ENCODE measurements at places on chromosomes 2 and 18.

GRCh38 chr2:213187833-213188532 is 36.6 kb upstream of the IKZF2 start:
- no peak for DNase-seq

DNA sequence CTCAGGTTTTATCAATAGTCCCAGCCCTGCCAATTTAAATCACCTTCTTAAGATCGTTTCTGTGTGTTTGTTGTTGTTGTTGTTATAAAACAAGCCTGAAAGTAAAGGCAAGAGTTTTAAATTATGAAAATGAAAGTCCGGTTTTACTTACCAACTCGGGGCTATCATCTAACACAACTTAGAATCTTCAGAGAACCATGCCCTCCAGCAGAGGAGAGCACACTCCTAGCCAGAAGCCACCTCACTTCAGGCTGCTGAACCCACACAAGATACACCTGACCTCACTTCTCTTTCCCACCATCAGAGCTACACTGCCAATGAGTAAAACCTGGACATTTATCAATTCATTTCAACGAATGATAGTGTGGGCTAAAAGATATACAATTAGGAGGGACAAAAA is 335.2 kb downstream of the IRS1 start:
- DNase-seq, result no peak

- DNase-seq, result no peak
Measured at GRCh38 chr2:18345848-18346247, 214.6 kb downstream of the RDH14 start.

- DNase-seq, result peak; percentile 1
Measured at GRCh38 chr2:11829947-11830707, 83.7 kb downstream of the LPIN1 start.

GRCh38 chr2:208033701-208034502 is 8.6 kb upstream of the PLEKHM3 start:
- DNase-seq, result no peak

DNA sequence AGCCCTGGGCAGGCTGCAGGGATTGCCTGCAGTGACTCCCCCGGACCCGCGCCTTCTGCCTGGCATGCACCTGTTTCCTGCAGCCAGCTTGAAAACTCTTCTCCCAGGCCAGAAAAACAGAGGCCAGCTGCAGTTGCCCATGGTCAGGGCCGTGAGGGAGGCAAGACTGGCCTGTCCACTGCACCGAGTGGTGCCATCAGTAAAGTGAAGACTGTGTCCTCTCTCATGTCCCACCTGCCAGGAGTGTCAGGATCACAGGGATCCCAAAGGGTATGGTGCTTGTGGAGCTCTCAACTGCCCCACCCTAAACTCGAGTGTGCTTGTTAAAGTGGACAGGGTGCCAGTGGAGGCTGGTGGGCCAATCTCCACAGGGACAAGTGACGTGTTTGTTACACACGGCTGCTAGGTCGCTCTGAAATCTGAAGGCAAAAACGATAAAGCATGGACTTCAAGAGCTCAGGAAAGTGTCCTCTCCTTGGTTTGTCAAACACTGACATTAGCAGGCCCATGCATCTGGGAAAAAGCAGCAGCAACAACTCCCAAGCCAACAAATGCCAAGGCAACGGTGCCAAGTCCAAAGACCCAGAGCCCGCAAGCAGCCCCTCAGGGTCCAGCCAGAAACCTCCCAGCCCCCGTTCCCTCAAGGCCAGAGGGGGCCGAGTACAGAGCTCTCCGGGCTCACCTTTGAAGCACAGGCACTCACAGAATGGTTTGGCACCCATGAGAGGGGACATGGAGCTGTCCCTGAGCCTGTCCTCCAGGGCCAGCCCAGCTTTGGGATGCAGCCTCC is 213.2 kb downstream of the HDAC4 start:
- DNase-seq, result no peak

DNA sequence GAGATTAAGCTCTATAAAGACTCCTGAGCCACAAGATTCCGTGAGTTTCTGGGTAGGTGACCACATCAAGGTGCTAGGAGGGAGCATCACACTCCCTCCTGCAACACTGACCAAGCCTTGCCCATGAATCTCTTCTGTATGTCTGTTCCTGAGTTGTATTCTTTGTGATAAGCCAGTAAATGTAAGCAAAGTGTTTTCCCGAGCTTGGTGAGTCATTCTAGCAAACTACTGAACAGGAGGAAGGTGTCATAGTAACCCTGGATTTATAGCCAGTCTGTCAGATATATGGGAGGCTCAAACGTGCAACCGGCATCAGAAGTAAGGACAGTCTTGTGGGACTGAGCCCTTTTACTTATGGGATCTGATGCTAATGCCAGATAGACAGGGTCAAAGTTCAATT is 346.1 kb upstream of the KYNU start:
- no peak for DNase-seq

- no peak for DNase-seq
Measured at GRCh38 chr18:45218436-45218835, 396.8 kb upstream of the SLC14A2 start.

DNA sequence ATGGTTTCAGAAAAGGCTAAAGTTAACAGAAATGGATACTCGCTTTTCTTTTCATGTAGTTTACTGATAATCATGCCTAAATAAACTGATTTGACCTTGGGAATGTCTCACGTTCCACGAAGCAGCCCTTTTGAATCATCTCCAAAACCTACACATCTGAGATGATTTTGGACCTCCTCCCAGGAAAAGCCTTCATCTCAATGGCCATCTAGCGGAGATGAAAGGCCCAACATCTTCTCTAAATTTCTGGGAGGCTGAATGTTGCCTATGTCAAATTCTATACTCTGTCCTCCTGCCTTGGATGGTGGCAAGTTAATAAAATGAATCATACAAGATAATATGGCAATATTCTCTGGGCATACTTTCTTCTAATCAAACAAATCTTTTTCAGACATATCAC is 448.5 kb downstream of the ZEB2 start:
- DNase-seq, result no peak

- DNase-seq, result no peak
Measured at GRCh38 chr18:62612776-62613175, 90.0 kb downstream of the ZCCHC2 start.

DNA sequence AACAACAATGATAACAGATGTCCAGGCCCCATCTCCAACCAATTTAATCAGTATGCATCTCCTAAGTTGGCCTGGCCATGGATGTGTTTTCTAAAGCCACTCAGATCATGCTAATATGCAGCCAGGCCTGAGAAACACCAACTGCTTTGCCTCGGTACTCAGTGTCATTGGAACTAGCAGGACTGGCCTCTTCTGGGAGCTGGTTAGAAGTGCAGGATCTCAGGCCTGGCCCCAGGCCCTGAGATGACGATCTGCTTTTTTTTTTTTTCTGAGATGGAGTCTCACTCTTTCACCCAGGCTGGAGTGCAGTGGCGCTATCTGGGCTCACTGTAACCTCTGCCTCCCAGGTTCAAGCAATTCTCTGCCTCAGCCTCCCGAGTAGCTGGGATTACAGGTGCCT is 69.1 kb downstream of the IRS1 start:
- DNase-seq, result no peak

DNA sequence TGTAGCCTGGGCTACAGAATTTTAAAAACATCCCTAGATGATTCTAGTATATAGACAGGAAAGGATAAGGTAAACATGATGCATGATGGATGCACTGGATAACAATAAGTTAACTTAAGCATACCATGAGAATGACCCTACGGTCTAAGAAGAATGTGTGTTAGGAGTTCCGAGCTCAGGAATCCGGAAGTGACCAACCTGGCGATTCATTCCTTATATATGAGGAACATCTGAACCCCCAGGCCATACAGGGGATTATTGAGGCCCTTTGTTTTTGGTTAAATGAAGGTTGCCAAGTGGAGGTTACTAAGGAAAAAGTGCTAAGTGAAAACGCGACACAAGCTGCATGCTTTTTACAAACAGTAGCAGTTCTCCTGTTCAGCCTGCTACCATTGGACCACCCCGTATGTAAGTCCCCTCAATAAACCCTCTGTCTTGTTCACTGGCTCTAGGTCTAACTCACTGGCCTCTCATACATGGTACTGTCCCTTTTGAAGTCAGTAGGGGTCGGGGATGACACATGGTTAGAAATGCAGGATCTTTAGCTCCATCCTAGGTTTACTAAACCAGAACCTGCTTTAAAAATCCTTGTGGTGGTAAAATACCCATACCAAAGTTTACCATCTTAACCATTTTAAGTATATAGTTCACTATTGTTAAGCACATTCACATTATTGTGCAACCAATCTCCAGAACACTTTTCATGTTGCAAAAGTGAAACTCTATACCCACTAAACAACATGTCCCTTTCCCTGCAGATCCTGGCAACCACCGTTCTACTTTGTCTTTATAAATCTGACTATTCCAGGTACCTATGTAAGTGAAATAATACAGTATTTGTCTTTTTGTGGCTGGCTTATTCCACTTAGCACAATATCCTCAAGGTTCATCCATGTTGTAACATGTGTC is 111.0 kb upstream of the MAP4K3 start:
- DNase-seq, result no peak

DNA sequence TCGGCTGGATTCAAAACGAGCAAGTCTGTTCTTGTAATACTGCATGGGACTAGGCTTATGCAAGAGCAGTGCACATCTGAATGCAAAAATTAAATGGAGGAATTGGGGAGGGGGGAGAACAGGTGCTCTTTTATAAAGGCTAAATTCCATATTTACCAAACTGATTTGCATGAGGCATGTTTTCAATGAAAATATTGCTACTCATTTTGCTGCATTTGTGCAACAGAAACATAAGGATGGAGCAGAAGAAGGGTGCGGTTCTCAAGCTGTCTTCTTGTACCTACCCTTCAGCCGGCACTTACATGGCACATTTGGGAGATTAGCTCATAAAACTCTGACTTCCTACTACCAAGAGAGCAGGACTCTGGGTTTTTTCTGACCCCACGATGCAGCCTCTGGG is 256.4 kb downstream of the CDCA7 start:
- no peak for DNase-seq

DNA sequence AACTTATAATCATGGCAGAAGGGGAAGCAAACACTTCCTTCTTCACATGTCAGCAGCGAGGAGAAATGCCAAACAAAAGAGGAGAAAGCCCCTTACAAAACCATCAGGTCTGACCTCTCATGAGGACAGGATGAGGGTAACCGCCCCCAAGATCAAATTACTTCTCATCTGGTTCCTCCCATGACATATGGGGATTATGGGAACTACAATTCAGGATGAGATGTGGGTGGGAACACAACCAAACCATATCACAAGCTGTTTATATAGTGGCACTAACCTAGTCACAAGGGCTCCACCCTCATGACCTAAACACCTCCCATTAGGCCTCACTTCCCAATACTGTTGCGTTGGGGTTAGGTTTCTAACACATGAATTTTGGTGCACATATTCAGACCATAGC is 110.0 kb downstream of the OSBPL6 start:
- DNase-seq, result no peak

- no peak for DNase-seq
Measured at GRCh38 chr18:13371689-13372418, 153.3 kb downstream of the LDLRAD4 start.

DNA sequence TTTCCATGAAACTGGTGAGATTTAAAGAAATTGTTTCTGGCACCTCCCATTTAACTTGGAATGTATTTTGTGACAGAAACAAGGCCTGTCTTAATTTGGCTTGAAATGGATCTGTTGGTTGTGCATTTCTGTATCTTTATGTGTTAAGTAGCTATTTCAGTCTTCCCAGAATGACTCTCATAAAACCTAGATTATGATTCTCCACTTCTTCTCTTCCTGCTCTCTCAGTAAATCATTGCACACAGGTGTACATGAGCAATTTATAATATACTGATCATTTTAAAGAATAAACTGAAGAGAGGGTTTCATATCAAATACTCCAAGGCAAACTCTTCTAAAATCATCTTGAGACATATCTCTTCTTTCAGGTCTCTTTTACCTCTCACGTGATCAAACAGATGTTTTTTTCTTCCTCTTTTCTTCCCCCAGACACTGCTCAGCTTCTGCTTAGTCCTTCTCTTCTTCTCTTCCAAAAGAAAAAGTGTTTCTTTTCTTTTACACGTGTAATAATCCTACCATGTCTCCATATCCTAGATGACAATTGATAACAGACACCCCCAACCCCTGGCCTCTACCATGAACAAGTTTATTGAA is 112.0 kb downstream of the PPP1R1C start:
- DNase-seq, result no peak

- DNase-seq, result no peak
Measured at GRCh38 chr2:235028646-235029045, 76.8 kb downstream of the SH3BP4 start.

- peak; percentile 6 for DNase-seq
Measured at GRCh38 chr2:854460-854859, 96.2 kb upstream of the SNTG2 start.

DNA sequence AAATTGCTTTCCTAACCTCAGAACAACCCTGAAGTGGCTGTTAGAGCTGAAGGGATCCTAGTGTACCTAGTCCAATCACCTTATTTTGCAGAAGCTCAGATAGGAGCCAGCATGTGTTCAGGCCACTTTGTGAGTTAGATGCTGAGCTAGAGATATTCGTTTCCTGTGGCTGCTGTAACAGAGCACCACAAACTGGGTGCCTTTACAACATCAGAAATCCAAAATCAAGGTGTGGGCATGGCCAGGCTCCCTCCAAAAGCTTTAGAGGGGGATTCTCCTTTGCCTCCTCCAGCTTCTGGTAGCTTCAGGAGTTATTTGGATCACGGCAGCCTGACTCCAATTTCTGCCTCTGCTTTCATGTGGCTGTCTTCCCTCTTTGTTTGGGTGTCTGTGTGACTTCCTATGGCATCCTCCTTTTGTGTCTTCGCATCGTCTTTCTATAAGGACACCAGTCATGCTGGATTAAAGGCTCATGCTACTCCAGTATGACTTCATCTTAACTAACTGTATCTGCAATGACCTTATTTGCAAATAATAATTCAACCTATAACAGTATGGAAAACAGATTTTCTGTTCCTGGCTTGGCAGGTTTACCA is 86.3 kb upstream of the TGFA start:
- no peak for DNase-seq

GRCh38 chr18:42893977-42894376 is 221.5 kb downstream of the RIT2 start:
- DNase-seq, result no peak

- DNase-seq, result no peak
Measured at GRCh38 chr2:7007488-7007845, 90.3 kb downstream of the RNF144A start.

GRCh38 chr2:180647221-180647620 is 333.2 kb upstream of the UBE2E3 start:
- DNase-seq, result no peak

DNA sequence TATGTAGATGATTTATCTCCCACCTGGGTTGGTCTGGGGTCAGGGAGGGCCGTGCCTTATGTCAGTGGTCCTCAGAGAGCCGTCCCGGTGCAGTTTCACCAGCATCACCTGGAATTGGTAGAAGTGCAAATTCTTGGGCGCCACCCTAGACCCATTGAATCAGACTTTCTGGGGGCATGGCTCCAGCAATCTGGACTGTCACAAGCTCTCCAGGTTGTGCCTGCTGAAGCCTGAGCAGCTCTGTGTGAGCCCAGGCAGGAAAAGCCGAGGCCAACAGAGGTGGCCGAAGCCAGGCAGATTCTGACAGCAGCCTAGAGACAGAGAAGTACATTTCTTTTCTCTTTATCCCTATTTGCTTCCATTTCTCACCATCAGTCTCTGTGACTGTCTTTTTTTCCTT is 98.4 kb upstream of the SEC11C start:
- DNase-seq, result no peak
